ENCODE measurements at places on chromosomes 3 and 15.
A peak's percentile ranks its signal among the peaks of the same experiment; 100 is the strongest.

DNA sequence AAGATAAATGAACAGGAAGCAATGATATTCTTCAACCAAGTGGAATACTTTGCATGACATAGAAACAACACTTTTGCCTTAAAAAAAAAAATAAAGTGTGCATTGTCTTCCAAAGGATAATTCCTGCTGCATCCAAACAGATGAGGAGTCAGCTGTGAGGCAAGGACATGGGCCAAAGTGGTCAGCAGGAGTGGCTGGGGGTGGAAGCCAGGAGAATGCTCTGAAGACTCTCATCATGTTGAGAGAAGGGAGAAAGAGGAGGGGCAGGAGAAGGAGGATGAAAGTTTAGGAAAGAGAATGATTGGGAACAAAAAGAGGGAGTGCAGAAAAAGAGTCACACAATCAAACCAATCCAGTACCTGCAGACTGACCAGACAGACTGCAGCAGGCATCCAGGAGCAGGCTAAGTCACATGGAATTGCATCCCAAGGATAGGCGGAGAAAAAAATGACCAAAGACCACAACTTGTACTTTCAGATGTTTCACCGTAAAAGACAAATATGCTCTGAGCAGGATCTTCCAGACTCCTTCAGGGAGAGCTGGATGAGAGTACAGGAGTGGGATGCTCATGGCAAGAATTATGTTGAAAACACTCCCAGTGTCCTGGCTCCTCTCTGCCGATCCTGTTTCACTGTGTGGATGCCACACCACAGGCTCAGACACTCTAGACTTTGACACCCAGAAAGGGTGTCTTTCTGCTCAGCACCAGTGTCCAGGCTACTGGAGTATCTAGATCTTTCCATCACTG is 11.9 kb downstream of the ABI3BP start:
- DNase-seq = no peak

DNA sequence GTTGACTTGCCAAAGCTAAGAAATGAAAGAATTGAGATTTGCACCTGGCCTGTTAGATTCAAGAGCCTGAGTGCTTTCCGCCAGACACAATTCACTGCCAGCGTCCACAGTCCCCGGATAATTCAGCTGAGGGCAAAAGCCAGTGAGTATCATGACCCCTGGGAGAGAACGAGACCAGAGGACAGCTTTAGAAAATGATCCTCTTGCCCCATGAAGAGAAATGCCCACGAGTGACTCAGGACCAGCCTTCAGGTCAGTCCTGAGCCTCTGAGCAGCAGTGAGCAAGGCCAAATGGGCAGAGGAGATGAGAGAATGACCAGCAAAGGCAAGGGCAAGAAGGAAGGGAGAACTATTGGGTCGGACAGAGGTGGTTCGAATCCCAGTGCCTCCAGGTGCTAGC is 273.5 kb downstream of the FAM43A start:
- no peak for DNase-seq

- peak; percentile 42 for DNase-seq
Observed at GRCh38 chr15:59997070-59997701, 6.9 kb upstream of the FOXB1 start.

GRCh38 chr3:131537531-131537930 is 34.8 kb upstream of the MRPL3 start:
- DNase-seq = no peak

DNA sequence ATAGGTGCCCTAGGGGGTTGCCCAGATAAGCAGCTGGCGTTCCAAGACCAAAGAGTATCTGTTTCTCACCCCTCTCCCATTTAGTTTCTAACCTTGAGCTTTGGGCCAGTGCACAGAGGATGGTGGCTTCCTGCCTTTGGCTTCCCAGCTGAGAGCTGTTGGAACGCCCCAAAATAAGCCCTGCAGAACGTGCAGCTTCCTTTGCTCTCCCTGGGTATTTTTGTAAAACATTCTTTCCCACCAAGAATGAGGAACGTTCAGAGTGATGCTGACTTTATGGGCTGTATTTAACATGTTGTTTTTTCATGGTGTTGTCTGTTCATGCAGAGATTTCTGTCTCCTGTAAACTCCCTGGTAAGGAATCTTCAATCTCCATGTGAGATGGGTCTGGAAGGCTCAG is 63.8 kb downstream of the LPP start:
- no peak for DNase-seq

- DNase-seq = no peak
Observed at GRCh38 chr3:79436387-79436786, 331.4 kb downstream of the ROBO1 start.

- no peak for DNase-seq
Observed at GRCh38 chr3:182954553-182955235, 25.6 kb downstream of the DCUN1D1 start.

DNA sequence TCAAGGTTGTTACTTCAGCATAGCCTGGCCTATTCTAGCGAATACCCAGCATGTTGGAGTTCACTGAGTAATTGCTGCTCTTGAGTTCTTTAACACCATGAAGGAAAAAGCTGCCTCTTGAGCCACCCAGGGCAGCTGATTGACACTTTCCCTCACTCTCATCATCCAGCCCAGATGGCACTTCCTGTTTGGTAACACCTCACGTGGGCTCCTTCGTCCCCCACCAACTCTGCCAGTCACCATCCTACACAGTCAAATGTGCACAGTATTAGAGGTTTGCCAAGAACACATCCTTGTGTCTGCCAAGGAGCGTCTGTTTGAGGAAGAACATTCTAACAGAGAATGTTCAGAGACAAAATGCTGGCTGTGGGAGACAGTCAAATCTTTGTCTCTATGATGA is 266.3 kb downstream of the RPLP1 start:
- DNase-seq = no peak

DNA sequence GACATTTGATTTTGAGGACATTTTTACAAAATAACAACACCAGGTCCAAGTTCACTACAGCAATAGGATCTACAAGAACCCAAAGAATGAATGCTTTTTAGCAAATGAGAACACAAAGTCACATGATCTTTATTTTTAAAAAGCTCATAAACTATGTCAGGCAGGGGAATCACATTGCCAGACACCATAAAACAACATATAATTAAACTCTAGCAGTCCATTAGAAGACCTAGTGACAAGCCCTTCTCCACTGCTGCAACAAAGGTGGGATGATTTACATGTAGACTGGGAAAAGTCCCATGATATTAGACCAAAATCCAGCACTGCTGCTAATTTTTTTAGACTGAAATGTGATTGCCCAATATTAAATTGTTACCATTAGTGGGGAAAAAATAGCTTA is 92.6 kb downstream of the FHIT start:
- DNase-seq = no peak

DNA sequence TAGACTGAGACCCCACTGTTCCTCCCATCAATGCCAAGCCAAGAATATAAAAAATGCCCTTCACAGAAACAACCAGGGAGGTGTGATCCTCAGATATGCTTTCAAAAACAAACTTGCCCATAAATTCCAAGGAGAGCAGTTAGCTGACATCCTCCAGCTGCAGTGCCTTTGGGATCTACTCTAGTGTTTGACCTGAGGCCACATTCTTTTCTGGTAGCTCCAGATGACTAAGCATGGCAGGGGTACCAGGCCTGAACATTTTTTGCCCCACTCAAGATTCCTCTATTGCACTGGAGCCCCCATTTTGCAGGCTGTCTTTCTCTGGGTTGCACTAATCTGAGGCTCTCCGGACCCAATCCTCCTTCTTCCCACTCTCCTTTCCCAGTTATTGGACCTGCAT is 27.9 kb upstream of the ACP3 start:
- no peak for DNase-seq
